ENCODE measurements at places on chromosomes 16 and 17.

DNA sequence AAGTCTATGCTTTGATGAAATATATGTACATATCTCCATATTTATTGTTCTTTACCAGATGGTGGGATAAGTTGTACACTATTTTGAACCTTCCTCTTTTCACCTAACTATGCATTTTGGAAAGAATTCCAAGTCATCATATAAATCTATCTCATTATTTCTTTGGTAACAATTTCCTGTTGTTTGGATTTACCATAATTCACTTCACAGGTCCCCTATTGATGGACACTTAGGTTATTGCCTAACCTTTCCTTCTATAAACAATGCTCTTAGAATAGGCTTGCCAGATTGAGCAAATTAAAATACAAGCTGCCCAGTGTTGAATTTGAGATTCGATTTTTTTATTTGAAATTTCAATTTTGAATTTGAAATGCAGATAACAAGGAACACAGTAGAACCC is 28.9 kb upstream of the DHX8 start:
- no peak for DNase-seq

GRCh38 chr17:19387921-19388521 is 1.0 kb upstream of the MFAP4 start:
- no peak for DNase-seq

- no peak for DNase-seq
Measured at GRCh38 chr16:78211946-78212345, 112.5 kb downstream of the WWOX start.

- no peak for DNase-seq
Measured at GRCh38 chr17:78706271-78706915, 75.7 kb downstream of the CYTH1 start.

GRCh38 chr16:69709456-69710084 is 16.8 kb downstream of the NQO1 start:
- DNase-seq, result peak; percentile 60

GRCh38 chr17:17107891-17108431 is 65.7 kb downstream of the MPRIP start:
- DNase-seq, result no peak

DNA sequence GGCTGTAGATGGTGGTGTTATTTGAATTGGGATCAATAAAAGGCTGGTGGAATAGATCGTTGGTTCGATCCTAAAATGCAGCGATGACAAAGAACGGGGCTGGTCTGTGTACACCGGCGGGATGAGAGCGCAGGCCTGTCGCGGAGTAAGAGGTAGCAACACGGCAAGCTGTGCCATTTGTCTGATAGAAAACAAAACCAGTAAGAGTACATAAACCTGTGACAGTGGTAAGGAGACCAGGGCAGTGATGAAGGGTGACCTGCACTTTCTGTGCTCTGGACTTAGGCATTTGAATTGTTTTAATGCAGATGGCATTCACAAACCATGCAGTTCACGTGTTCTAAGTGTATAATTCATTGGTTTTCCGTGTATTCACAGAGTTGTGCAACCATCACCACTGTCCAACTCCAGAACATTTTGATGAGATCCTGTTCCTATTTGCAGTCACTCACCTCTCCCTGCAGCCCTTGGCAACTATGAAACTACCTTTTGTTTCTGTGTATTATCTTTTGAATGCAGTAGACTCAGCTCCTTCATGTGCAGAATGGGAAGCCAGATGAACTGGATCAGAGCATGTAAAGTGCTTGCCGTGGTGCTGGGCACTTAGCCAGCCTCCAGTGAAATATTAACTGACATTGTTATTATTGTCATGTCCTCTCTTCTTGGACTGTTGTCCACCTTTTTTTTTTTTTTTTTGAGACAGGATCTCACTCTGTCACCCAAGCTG is 286.1 kb downstream of the SNX29 start:
- DNase-seq, result peak; percentile 83

DNA sequence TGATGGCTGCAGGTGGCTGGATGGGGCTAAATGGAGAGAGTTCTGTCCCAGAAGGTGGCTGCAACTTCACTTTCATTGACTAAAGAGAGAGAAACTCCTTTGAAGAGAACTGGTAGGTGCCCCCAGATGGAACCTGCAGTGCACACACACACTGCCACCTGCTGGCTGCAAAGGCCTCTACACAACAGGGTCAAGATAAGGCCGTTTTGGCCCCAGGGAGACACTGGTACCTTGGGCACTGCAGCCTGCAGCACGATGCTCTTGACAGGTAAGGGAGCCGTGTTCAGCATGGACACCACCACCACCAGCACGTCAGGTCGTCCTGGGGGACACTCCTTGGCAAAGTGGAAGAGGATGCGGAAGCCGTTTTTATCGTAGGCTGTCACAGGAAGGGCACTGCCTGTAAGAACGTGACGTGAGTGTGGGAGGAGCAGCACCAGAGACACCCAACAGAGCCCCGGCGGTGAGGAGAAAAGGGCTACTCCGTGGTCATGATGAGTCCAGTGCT is 22.7 kb downstream of the GGA3 start:
- DNase-seq, result peak; percentile 45

DNA sequence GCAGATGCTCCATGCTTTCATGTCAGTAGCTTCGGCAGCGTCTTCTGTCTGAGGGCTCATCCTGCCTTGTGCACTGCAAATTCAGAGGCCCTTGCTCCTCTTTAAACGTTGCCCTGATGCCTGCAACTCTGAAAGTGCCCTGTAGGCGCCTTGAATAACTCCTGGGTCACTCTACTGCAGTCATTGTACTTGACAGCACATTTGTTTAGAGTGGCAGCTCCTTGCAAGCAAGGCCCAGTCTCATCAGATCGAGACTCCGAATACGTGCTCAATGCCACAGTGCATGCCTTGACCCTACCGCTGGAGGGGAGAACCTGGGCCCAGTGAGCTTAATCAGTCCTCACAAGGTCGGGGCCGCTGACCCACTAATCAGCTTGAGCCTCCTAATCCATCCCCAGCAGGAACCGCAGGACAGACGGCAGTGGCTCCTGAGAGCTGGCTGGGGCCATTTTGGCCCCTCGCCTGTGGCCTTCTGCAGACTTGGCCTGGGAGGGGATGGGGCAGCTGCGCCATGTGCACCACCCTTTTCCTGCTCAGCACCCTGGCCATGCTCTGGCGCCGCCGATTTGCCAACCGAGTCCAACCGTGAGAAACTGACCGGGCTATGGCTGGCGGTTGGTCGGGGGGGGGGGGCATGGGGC is at the start of gene PRCD:
PRCD (plus strand) TSS at position 414 of the 641 bp plus-strand sequence; CDS start at position 512, 98 bp downstream.
- no peak for DNase-seq

GRCh38 chr17:1992541-1992940 is 32.6 kb downstream of the RTN4RL1 start:
- DNase-seq, result no peak

DNA sequence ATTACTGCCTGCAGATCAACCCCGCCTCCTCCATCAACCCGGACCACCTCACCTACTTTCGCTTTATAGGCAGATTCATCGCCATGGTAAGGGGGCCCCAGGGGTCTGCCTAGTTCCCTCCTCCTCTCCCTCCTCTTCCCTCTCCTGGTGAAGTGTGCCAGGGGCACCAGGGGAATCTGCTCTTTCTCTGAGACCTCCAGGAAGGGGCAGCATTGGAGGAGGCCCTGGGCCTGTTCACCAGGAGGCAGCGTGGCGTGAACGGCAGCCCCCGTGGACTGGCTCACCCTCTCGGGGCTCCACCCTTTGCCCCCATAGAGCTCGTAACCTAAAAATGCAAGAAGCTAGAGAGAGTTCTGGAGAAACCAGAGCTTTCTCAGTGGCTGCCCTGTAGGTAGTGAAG is 17.1 kb upstream of the CLEC18A start:
- DNase-seq, result no peak
